Smooth muscle cell of trachea (primary cell): ENCODE measurements at places on chromosomes 5 and 9. TPM values are rescaled to one million over a fixed set of nuclear protein-coding genes. Genes with fewer than 3 reads are reported as not detected.

The FUBP3 gene
- total RNA-seq, result 32.0 and 43.0 TPM in 2 replicates

The ZDHHC11 gene
- total RNA-seq, result 0.87 and 2.8 TPM in 2 replicates

The MOB3B gene
- 0.15 and 0.17 TPM in 2 replicates for total RNA-seq

The CTXN3 gene
- not detected in 2 replicates for total RNA-seq

The MARCOL gene
- not detected in 2 replicates for total RNA-seq

The FBN2 gene
- total RNA-seq, result 12.1 and 78.2 TPM in 2 replicates

The ACO1 gene
- 68.4 and 109 TPM in 2 replicates for total RNA-seq

The TMEM203 gene
- 41.5 and 48.8 TPM in 2 replicates for total RNA-seq

The PCDHGA6 gene
- 4.8 and 6.3 TPM in 2 replicates for total RNA-seq

The SARDH gene
- 5.1 and 5.7 TPM in 2 replicates for total RNA-seq

The PLAC8L1 gene
- not detected in 2 replicates for total RNA-seq

The ARID3C gene
- total RNA-seq, result not detected in 2 replicates

The NEUROG1 gene
- total RNA-seq, result not detected in 2 replicates

The DOCK2 gene
- total RNA-seq, result 3.1 and 12.2 TPM in 2 replicates

The CBY3 gene
- total RNA-seq, result not detected in 2 replicates

The SERF1A gene
- 4.1 and 5.5 TPM in 2 replicates for total RNA-seq

The TRIM23 gene
- 25.0 and 34.4 TPM in 2 replicates for total RNA-seq

The C7 gene
- total RNA-seq, result 0.15 and 0.83 TPM in 2 replicates

The ZBED3 gene
- total RNA-seq, result 2.8 and 3.1 TPM in 2 replicates

The PPP1R26 gene
- 6.7 and 10.3 TPM in 2 replicates for total RNA-seq

The C5 gene
- 5.1 and 8.9 TPM in 2 replicates for total RNA-seq

The GRM6 gene
- total RNA-seq, result not detected in 2 replicates

The FAM151B gene
- total RNA-seq, result 3.8 and 5.0 TPM in 2 replicates

The SLC6A18 gene
- total RNA-seq, result not detected in 2 replicates

The C1QTNF3 gene
- total RNA-seq, result 0.99 and 1.5 TPM in 2 replicates

The ZDHHC11B gene
- total RNA-seq, result 0.29 TPM in 1 of 2 replicates, not detected in the other

The FREM1 gene
- 0.15 and 0.17 TPM in 2 replicates for total RNA-seq

The GNA14 gene
- 0.15 and 0.50 TPM in 2 replicates for total RNA-seq

The PCDHGA11 gene
- 23.0 and 26.9 TPM in 2 replicates for total RNA-seq

The IFNB1 gene
- total RNA-seq, result not detected in 2 replicates

The INSL4 gene
- not detected in 2 replicates for total RNA-seq

The KCNV2 gene
- not detected in 2 replicates for total RNA-seq

The SELENOP gene
- total RNA-seq, result 334 and 703 TPM in 2 replicates

The MRRF gene
- total RNA-seq, result 36.7 and 39.9 TPM in 2 replicates

The HSD17B4 gene
- total RNA-seq, result 227 and 229 TPM in 2 replicates

The SERF1B gene
- 10.4 and 23.1 TPM in 2 replicates for total RNA-seq

The FGF1 gene
- total RNA-seq, result 2.6 and 5.1 TPM in 2 replicates

The PCDHB12 gene
- 0.15 and 0.33 TPM in 2 replicates for total RNA-seq

The ZNF618 gene
- total RNA-seq, result 10.4 and 12.9 TPM in 2 replicates

The IFNA21 gene
- total RNA-seq, result not detected in 2 replicates

The ELL2 gene
- 112 and 118 TPM in 2 replicates for total RNA-seq

The SHOC1 gene
- total RNA-seq, result under 0.01 and 0.17 TPM in 2 replicates

The ZNF169 gene
- 5.0 and 9.0 TPM in 2 replicates for total RNA-seq

The CLK4 gene
- 21.3 and 25.6 TPM in 2 replicates for total RNA-seq

The PCDHGA4 gene
- 8.9 and 11.1 TPM in 2 replicates for total RNA-seq

The RALGDS gene
- 16.9 and 32.4 TPM in 2 replicates for total RNA-seq

The C1QTNF2 gene
- total RNA-seq, result 1.2 and 3.2 TPM in 2 replicates

The IL12B gene
- not detected in 2 replicates for total RNA-seq

The DDX4 gene
- under 0.01 TPM in 1 of 2 replicates, not detected in the other for total RNA-seq

The NR2F1 gene
- 55.4 and 99.6 TPM in 2 replicates for total RNA-seq

The TSSK1B gene
- 0.15 and 0.50 TPM in 2 replicates for total RNA-seq

The TLX3 gene
- not detected in 2 replicates for total RNA-seq
